ENCODE measurements at places on chromosomes 12 and 14.

DNA sequence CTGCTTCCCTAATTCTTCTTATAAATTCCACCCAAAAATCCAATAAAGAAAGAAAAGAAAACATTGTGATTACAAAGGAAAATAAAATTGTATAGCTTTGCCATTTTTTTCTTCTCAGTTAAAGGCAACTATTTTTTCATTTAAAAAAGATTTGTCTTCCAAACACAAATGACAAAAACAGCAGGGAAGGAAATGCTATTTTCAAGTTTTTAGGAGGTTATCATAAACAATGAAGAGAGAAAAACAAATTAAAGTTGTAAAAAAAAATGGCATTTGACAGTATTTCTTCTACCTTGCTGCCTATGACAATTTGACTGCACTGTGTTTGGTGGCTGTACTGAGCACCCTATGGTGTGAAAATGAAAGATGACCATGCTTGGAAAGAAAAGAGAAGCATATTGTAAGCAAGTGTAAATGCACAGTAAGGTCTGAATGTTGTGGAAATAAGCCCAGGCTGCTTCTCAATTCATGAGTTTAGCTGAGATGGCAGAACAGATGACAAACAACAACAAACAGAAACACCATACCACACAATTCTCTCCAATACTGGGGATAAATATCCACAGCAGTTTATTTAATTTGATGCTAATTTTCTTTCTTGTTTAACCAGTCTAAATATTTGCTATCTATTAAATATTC lies 109.8 kb downstream of the PRKD1 start:
- no peak for DNase-seq

DNA sequence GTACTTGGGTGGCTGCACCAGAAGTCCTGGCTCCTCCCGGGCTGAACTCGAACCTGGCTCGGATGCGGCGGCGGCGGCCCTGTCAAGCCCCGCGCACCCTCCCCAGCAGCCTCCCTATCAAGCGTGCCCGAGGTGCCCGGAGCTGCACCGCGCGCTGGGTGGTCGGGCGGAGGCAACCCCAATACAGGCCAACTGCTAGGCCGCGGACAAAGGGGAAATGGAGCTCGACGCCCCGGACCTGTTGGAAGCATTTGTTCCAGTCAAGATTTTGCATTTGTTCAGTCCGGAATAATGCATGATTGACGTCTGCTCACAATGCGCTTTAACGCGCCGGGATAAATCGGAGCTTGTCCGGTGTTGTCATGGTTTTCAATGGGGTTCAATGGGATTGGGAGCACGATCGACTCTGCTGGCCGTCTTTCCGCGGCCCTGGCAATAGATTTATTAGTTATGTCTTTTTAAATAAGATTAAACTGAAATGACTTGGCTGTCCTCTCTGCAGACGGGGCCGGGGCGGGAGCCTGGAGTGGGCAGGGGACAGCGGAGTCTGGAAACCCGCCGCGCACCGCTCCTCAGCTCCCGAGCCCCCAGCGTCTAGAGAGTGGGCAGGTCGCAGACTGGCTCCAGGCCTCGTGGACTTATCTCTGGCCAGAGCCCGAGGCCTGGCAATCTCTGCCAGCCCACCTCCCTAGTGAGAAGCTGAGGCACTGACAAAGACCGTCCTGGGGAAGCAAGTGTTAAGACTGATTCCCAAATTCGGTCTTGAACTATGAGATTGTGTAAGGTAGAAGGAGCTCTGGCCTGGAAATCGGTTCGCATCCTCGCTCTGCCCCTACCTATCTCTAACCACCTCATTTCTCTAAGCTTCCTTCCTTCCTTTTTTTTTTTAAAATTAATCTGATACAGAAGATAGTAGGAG lies 1.7 kb upstream of the NKX2-8 start:
- DNase-seq = no peak

GRCh38 chr12:65986047-65986446 lies 144.5 kb downstream of the LLPH start:
- no peak for DNase-seq

GRCh38 chr14:33052943-33053342 lies 114.3 kb downstream of the NPAS3 start:
- DNase-seq = no peak

- DNase-seq = no peak
These were observed 297.0 kb downstream of the SSPN start for GRCh38 chr12:26492406-26492805.

- peak; percentile 27 for DNase-seq
These were observed at the start of gene TXNRD1 for GRCh38 chr12:104215638-104216297. TSS of gene TXNRD1 (plus strand) at chr12:104215779. CDS start at chr12:104215803, 24 bp downstream.

GRCh38 chr14:39576736-39577135 lies 144.5 kb upstream of the FBXO33 start:
- DNase-seq = no peak

- no peak for DNase-seq
These were observed 53.6 kb downstream of the HECTD4 start for GRCh38 chr12:112328456-112329124.

DNA sequence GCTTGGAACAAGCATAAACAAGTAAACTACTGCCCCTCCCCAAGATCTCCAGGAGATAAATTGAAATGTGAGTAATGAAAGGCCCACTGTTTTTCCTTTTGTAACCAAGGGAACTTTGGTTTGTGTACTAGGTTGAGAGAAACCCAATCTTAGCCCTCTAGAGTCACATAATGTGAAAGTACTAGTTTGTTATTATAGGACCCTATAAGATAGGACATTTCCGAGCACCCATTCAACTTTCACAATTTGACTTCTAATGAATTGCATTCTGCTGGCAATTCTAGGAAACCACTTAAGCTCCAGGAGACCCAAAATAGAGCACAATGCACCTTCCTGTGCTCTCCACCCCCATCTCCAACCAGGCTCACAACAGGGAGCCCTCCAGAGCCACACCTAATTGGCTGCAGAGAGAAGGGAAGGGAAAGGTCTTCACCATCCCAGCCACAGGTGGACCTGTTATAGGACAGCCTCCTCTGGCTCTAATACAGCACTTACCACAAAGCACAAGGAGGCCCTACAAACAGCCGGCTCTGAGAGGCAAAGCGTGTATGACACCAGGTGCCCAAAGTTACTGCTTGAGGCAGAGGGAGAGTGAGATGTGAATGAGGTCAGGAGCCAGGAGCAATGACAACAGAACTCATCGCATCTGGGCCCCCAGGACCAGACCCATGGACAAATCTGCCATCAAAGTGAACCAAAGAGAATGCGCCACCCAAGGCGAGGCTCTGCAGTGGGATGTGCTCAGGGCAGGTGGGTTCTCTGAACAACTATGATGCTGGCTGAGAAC lies 163.3 kb upstream of the NTF3 start:
- no peak for DNase-seq

DNA sequence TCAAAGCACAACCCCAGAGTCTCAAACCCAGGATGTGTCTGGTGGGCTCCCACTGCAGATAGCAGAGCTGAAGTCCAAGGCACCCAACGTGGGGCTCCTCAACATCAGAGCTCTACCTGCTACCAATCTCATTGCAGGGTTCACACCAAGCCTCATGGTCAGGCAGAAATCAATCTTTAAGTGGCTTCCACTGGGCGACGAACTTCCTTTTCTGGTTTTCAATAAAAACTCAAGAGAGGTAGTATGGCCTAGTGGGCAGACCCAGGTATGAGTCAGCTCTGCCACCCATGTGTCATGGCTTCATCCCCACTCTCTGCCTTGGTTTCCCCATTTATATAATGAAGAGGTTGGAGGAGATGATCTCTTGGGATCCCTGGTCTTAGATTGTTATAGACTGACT lies 47.0 kb downstream of the BCL11B start:
- DNase-seq = no peak

GRCh38 chr12:56220611-56221231 lies 1.0 kb downstream of the RNF41 start:
- peak; percentile 23 for DNase-seq

- DNase-seq = no peak
These were observed 87.4 kb downstream of the PAPOLA start for GRCh38 chr14:96589577-96589976.

- no peak for DNase-seq
These were observed 12.3 kb upstream of the PPFIBP1 start for GRCh38 chr12:27511723-27512045.

- no peak for DNase-seq
These were observed 2.1 kb upstream of the SLC11A2 start for GRCh38 chr12:51028126-51028812.

DNA sequence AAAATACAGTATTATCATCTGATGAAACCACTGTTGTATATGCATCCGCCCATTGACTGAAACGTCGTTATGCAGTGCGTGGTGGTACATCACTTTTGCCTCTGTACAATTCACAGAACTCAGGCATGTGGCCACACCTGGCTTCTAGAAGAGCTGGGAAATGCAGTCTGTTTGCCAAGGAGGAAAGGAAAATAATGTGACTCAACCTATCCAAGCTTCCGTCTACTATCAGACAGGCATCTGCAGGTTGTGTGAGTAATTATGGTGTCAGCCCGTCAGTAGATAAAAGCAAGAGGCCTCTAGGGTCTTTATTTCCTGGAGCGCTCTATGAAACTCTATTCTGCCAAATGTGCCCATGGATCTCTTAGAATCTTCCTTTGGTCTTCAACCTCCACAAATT lies 111.6 kb downstream of the BBS10 start:
- DNase-seq = no peak

- DNase-seq = no peak
These were observed 4.7 kb upstream of the PPP2R5E start for GRCh38 chr14:63547798-63548335.

DNA sequence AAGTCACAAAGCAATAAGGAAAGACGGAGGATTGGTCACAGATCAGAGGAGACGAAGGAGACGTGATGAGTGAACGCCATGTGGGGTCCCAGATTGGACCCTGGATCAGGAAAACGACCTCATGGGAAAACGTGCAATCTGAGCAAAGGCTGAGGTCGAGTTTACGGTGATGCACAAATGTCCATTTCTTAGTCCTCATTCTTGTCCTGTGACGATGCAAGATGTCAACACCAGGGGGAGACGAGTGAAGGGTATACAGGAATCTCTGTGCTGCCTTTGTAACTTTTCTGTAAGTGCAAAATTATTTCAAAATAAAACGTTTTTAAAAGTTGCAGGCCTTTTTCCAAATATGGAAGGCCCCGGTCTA lies 329.8 kb downstream of the MED13L start:
- no peak for DNase-seq

DNA sequence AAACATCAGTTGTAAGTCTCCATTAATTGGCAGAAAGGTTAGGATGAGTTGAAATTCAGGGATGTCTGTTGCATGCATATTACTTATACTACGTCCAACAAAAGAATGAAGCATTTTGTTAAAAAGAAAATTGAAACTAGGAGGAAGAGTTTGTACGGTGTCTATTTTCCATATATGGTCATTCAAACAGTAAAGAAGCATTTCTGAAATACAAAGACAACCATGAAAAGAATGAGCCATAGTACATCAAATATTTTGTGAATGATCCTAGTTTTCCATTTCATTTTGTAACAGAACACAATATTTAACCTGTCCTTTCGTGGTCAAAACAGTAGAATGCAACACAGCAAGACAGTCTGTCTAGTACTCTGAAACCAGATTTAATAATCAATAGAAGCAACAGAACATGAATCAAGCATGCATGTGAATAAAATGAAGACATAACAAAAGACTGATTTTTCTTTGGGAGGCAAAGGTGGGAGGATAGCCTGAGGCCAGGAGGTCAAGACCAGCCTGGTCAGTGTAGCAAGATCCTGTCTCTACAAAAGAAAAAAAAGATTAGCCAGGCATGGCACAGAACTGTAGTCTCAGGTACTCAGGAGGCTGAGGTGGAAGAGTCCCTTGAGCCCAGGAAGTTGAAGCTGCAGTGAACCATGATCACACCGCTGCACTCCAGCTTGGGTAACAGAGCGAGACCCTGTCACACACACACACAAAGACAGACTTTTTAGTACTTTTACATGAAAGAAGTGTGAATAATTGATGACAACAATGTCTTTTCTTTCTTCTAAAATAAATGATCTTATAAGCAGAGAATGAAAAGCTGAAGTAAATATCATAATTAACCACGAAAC lies 156.0 kb downstream of the LRIG3 start:
- no peak for DNase-seq

DNA sequence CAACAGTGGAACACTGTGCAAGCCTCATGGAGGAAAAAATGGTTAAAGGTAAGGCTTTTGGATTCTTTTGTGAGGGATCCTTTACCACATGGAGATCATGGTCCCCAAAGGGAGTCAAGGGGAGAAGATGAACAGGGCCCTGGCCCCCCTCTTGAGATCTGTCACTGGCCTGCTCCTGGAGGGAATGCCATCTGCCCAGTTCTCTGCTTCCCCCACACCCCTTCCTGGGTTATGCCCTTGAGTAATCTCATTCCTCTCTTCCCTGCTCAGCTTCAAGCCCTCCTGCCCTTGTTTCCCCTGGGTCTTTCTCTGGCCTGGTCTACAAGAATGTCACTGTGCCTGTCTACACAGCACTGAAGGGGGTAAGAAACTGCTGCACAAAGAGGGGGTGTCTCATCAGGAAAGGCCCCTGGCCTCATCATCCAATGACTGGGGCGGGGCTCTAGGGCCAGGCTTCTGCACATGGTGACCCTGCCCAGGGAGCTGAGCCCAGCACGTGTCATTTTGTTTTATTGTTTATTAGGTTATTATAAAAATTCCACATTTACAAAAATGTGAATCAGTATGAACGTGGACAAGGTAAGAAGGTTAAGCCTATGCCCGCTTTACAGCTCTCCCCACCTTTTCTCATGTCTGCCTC lies 30.3 kb downstream of the PIGH start:
- no peak for DNase-seq

- no peak for DNase-seq
These were observed 10.2 kb downstream of the TBX5 start for GRCh38 chr12:114395755-114396152.

DNA sequence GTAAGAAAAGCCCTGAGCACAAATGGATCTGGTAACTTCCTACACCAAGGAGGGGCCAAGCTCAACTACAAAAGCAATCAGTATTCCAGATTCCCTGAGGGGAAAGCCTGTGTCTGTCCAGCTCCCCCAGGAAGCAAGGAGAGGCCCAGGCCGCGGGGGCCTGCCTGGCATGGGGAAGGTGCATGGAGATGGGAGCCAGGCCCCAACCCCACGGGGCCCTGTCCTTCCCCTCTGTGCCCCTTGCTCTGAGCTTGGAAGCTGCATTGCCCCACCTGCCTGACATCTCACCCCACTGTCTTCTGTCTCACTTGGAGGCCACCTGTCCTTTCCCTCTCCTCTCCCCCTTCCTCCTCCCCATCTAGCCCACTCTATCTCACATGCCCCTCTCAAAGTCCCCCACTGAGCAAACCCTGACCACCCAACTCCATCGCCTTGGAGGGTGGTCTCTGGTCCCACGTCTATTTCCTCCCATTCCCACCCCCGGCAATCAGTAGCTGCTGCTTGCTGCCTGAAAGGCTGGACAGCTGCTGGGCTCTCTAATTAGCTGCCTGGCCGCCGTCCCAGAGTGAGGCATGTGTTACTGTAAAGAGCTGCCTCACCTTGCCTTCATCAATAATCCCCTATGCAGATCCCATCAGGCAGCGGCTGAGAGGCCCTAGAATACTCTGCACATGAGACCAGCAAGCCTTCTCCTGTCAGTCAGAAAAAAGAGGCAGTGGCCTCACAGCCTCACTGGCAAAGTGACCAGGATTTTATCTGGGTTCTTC lies 3.4 kb upstream of the TMEM229B start:
- DNase-seq = no peak

DNA sequence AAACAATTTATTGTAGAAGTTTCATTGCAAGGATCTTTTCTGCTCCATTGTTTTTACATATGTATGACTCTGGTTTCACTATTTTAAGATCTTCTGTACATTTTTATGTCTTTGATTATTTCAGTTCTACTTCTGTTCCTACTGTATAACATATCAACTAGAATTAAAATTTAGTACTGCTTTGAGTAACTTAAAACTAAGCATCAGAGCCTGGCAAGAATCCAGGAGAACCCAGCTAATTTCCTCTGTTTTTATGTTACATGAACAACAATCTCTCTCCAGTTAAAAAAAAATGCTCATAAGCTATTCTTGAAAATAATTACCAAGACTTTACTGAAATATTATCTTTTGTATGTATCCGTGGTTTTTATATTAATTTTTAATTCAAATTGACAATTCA lies 370.7 kb downstream of the TMTC2 start:
- no peak for DNase-seq

Measured in AG09319 (cell line).